ENCODE measurements at places on chromosomes 11 and 22.

DNA sequence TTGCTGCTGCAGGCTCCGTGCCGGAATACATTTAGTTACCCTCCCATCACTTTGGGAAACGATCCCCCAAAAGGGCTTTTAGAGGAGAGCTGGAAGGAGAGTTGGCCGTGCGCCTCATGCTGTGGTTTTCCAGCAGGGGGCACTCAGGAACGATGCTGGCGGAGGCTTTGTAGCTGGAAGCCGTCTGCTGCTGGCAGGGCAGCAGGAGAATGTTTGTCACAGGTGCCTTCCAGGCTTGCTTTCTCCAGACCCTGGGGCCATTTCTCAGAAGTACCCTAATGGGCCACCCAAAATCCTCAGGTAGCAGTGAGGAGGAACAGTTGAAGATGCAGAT lies 30.0 kb upstream of the CABP7 start:
- peak; percentile 47 for DNase-seq

GRCh38 chr11:59259867-59260475 lies 47.2 kb upstream of the MPEG1 start:
- no peak for DNase-seq

- no peak for DNase-seq
Observed at GRCh38 chr11:14184028-14184940, 174.7 kb downstream of the RRAS2 start.

DNA sequence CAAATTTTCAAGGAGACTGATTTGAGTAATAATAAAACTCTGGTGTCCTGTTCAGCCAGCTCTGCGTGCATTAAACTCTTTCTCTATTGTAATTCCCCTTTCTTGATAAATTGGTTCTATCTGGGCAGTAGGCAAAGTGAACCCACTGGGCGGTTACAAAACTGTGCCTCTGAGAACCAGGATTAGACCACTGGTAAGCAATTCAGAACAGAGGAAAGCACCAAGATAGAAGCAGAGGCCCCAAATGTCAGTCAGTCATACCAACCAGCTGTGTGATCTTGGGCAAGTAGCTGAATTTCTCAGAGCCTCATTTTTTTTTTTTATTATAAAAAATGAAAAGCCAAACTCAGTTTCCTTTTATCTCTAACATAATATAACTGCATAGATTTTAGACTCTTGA lies 54.9 kb downstream of the TRIM44 start:
- DNase-seq: no peak

- no peak for DNase-seq
Observed at GRCh38 chr11:57290288-57290687, 34.5 kb downstream of the TNKS1BP1 start.

DNA sequence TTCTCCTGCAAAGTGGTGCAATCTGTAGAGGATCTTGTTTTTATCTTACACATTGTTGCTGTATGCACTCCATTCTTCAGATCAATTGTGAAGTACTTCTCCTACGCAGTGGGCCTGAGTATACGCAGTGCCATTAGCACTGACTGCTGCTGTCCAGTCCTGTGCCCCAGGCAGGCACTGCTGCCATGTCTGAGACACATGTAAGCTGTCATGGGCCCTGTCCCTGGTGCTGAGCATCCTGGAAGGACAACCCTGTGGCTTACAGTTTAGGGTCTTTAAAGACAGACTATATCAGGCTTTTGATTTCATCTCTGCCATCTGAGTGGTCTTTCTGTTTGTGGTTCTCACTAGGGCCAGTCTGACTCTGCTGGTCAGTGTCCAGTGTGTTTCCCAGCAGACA lies 44.8 kb upstream of the PTPN5 start:
- no peak for DNase-seq

DNA sequence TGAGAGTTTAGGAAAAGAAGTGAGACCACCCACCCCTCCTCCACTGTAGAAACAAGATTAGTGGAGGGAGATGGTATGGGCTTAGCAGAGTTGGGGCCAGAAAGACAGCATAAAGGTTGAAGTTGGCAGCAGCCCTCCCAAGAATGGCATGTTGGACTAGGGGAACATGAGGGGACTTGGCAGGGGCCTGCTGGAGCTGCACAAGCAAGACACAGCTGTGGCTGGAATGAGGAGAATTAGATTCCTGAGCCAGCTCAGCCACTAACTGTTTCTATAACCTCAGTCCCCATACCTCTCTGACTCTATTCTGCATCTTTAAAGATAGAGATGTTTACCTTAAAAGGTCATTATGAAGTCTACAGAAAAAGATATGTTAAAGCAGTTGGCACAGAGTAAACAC lies 13.2 kb downstream of the MAP6 start:
- DNase-seq: no peak

GRCh38 chr22:36156515-36157419 lies 3.8 kb downstream of the APOL3 start:
- peak; percentile 70 for DNase-seq

DNA sequence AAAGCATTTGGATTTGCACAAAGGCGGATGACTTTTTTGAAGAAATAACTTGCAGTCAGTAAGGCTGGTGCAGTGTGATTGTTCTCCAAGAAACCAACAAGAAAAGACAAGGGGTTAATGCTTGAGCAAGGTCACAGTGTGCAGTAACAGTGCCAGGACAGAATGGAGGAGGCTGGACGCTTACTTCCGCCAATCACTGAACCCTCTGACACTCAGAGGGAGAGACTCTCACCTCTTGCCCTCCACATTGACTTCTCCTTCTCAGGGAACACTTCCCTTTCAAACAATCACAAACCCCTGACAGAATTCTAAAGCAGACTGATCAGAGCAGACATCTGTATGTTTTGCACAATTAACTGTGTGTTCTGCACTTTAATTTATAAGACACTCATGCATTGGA lies 228.4 kb downstream of the BLID start:
- DNase-seq: no peak

DNA sequence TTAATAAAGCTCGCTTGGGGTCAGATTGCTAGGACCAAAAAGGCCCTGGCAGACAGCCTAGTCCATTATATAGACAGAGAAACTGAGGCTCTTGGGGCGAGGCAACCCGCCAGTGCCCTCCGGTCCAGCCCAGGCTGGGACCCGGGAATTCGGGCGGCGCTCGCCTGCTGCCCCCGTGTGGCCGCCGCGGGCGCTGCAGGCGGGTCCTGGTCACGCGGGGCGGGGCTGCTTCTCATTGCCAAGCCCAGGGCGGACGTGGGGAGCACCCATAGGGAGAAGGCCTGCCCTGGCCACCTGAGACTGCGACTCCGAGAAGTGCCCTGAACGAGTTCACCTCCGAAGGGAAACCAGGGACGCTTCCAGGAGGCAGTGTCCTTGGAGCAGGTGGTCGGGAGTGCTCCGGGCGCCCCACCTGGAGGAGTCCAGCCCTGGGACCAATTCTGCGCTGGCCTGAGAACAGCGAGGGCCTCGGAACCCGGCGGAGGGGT lies 36.0 kb upstream of the CSNK1E start:
- DNase-seq: peak; percentile 71

DNA sequence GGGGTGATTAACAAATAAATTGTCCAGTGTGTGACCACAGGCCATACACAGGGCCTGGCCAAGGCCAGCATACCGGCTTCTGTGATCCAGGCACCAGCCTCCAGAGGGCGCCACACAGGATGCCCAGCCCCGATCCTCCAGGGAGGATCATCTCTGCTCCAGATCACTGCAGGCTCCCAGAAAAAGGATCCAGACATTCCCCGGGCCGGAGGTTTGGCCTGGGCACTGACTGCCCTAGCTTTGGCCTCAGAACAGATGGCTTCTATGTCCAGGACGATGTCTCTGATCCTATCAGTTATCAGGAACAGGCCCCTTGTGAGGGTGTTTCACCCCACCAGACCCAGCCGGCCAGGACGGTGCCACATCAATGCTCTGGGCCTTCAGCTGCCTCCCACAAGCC lies 74.5 kb upstream of the LMO1 start:
- peak; percentile 36 for DNase-seq

DNA sequence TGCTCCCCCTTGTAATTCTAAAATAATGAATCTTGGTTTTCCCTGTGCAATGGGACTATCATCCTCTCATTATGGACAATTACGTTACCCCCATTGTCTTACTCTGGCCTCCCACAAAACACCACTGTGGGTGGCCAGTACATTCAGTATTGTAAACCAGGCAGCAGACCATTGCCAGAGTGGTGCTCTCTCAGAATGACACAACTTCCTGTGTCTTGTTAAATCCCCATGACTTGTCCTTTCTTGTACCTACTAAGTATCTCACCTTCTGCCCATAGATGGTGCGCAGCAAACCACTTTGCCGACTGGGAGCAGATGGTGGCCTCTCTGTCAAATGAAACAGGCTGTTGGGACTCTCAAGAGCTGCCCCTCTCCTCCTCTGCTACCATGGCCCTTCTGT lies 287.1 kb upstream of the RAG2 start:
- DNase-seq: no peak

- DNase-seq: no peak
Observed at GRCh38 chr11:45267652-45268299, 18.4 kb downstream of the SYT13 start.

- peak; percentile 28 for DNase-seq
Observed at GRCh38 chr11:1336836-1337646, 27.6 kb upstream of the TOLLIP start.

- no peak for DNase-seq
Observed at GRCh38 chr22:48015701-48016100, 1253.3 kb downstream of the TBC1D22A start.

- peak; percentile 81 for DNase-seq
Observed at GRCh38 chr22:22558972-22559603, at the start of gene PRAME. Gene PRAME, minus strand, starts transcription at chr22:22559265. Its CDS starts 2,433 bp downstream, at chr22:22556832.

Data from activated CD4-positive, alpha-beta memory T cell treated with anti-CD3 and anti-CD28 coated beads, Interleukin-2, amount 10 ng/mL, durations not matched to agents 7 days and 5 days (primary cell).